Pancreas (tissue), 10 donors: ENCODE measurements at places on chromosomes 2 and 18.
A peak's percentile ranks its signal among the peaks of the same experiment; 100 is the strongest.

GRCh38 chr2:206442833-206443734, at the start of gene ADAM23:
Gene ADAM23, plus strand, starts transcription at chr2:206443532. Its CDS starts 335 bp downstream, at chr2:206443867.
- peak; percentile 14 for DNase-seq

DNA sequence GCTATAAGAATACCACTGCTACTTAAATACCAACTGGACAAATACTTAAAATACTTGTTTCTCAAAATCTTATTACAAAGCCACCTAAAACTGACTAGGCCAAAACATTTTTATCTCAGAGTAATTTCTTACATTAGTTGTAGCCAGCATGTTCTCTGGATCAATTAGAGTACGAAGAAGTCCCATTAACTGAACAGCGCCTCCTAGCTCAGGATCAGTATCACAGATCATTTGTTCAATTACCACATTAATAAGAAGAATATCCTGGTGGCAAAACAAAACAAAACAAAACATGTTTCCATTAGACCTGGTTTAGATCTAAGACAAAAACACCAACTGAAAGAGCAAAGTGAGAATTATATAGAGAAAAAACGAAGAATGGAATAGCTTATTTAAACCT, 36.0 kb downstream of the PPP4R3B start:
- no peak for DNase-seq

DNA sequence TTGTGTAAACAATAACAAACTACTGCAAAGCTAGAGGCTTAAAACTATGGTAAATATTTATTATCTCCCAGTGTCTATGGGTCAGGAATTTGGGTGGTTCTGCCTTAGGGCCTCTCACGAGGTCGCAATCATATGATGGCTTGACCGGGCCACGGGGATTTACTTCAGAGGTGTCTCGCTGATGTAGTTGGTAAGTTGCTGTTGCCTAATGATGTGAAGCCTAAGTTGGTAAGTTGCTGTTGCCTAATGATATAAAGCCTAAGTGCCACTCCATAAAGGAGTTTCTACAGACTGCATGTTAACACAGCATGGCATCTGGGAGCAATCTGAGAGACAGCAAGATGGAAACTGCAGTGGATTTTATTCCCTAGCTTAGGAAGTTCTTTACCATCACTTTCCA, 35.8 kb downstream of the FMNL2 start:
- DNase-seq: no peak

DNA sequence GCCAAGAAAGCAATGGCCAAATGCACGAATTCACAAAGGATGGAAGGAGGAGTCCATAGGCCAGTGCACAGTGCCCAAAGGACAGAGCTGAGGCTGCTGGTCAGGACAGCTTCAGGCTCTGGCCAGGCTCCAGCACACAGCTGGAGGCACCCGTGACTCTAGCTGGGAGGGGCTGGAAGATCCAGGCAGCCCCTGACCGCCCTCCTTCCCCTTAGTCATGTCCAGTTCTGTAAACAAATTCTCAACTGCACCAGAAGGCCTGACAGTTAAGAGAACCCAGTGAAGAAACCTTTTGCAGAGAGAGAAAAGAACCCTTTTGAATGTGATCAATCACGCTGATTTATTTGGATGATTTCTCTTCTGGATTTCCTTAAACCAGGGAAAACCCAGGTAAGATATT, 7.7 kb upstream of the YWHAQ start:
- DNase-seq: peak; percentile 13

DNA sequence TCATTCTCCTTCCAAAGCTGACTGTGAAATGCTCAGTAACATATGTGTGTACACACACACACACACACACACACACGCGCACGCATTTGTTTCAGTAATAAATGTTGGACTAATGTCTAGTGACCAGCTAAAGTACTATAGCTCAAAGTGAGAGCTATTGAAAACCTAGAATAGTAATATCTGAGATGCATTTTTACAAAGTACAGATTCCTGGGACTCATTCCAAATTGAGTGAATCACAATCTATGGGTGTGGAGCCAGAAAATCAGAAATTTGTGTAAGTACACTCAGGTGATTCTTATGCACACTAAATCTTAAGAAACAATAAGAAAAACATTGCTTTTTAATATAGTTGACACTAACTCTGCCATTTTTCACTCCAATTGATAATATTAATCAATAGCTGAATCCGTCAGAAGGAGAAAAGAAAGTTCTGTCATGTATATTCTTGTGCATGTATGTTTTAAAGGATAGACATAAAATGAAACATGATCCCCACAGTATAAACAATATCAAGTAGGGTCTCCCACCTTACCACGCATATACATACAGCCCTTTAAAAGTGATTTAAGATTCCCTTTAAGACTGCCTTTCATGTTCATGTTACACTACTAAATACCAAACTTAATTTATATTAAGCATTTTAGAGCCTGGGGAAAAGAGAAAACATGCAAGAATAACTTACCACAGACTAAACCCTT, 123.5 kb downstream of the ATAD2B start:
- DNase-seq: no peak

GRCh38 chr2:177180269-177181000, 32.2 kb upstream of the HNRNPA3 start:
- DNase-seq: no peak

DNA sequence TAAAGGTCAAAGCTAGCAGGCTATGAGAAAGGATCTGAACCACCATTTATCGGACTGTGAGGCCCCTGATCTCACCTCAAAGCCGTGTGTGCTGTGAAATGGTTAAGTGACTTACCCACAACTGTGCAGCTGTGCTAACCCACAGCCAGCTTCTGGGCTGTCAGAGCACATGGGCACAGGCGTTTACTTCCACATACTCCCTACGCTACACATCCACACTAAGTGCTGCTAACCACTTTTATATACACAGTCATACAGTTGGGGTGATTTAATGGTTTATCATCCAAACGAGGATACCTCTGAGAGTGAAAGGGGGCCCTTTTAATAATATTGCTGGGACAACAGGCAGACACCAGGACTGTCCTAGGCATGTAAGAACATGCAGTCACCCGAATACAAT, 37.3 kb downstream of the CYRIA start:
- DNase-seq: no peak

GRCh38 chr2:96409081-96409819, 73.7 kb downstream of the NCAPH start:
- no peak for DNase-seq

DNA sequence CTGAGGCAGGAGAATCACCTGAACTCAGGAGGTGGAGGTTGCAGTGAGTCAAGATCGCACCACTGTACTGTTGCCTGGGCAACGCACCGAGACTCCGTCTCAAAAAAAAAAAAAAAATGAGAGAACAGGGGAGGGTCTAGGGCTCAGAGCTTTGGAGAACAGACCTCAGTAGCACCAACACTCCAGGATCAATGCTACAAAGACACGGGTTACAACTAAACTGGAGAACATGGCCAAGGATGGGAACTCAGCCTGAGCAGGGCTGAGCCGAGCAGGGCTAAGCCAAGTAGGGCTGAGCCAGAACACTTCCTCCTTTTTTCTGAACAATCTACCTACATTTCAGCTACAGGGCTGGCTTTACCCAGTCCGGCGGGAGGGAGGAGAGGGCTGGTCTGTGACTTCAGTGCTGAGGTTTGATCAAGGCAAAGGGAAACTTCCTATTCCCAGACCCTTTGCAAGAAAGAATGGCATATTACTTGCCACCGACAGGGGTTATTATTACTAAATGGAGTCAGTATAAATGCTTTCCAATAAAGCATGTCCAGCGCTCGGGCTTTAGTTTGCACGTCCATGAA, 2.9 kb upstream of the CASP8 start:
- peak; percentile 41 for DNase-seq

- no peak for DNase-seq
These were observed 126.6 kb downstream of the ZNF532 start for GRCh38 chr18:58991167-58991798.

DNA sequence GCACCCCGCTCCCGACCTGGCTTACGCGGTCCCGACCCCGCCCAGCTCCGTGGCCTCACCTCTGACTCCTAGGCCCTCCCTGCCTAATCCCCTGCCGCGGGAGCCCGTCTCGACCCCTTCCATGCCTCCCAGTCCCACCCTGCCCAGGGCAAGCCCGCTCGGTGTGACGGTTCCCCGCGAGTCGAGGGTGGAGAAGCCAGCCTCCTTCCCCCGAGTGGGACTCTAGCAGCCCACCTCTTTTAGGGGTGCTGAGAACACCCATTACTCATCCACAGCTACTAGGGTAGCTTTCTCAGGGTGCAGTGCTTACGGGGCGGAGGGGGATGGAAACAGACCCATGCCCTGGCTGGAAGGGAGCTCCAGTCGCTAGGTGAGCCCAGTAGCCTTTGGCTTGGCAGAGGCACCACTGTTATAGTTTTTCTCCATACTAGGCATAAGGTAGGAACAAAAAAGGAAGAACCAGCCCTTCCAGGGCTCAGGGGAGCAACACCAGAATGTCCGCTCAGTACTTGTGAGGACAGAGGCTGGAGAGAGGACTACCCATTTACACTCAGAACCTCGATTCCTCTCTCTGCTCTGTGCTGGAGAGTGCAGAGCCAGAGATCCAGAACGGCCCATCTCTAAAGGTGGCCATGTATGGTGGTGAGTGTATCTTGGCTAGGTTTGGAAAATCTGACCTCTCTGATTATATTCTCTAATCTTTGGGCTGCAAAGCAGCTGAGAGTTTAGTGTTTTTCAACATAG, 606 bp downstream of the AGBL5 start:
- DNase-seq: peak; percentile 76

DNA sequence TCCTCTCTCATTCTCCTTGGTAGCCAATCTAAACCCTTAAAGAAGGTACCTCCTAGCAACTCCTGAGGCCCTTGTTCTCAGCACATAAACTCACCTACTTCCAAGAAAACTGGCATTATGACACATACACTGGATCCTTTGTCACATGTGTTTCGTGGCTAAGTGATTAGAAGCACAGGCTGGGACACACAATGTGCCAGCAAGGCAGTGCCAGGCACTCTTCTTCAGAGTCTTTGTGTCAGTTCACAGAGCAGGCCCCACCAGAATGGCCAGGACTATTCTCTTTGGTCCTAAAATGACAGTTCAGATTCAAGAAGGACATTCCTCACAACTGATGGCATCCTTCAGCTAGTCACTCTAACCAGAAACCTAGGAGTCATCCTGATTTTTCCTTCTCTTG, 40.3 kb downstream of the SMC6 start:
- no peak for DNase-seq

DNA sequence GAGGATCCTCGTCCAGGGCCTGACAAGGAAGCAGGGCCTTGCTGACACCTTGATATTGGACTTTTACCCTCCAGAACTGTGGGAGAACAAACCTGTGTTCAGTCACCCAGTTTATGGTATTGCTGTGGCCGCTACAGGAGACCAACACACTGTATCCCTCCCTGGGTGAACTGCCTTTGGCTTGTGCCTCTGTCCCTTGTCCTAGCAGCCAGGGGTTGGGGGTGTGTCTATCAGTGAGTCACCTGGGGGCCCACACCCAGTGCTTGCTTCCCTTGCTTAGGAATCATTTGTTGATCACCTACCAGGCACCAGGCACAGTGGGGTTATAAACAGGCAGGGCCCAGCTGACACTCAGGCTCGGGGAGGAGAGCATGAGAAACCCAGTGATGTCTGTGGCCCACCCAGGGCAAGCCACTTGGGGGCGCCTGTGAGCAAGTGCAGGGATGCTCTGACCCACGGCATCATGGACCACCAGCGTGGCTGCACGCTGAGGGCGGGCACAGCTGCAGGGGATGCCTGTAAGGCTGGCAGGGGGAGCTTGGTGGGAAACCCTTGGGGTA, 17.1 kb downstream of the TMEM185B start:
- DNase-seq: peak; percentile 39

- no peak for DNase-seq
These were observed 133.9 kb downstream of the TGIF1 start for GRCh38 chr18:3583873-3584247.

GRCh38 chr2:222521099-222521498, 96.8 kb downstream of the SGPP2 start:
- no peak for DNase-seq

DNA sequence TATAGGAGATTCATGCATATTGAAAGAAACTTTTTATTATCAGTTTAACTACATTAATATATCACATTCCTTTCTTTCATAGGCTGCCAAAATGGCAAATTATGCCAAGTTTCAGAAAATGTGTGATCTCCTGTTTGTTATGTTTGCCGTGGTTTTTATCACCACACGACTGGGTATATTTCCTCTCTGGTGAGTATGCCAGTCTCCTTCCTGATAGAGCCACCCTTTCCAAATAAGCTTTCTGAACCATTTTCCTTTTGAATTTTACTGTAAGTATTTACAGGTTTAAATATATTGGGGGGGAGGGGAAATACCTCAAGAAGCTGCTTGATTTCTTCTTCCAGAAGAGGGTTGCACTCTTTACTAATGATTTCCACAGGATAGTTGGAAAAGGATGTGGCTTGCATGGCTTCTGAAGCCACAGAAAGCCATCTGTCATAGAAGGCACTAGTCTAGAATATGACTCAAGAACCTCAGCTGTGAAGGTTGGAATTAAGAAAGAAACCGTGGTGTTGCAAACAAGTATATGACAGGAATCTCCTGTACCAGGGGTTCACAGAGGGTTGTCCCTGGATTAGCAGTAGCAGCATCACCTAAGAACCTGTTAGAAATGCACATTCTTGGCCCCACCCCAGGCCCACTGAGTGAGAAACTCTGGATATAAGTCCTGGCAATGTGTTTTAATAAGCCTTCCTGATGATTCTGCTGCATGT, 84.5 kb upstream of the NOSTRIN start:
- no peak for DNase-seq

DNA sequence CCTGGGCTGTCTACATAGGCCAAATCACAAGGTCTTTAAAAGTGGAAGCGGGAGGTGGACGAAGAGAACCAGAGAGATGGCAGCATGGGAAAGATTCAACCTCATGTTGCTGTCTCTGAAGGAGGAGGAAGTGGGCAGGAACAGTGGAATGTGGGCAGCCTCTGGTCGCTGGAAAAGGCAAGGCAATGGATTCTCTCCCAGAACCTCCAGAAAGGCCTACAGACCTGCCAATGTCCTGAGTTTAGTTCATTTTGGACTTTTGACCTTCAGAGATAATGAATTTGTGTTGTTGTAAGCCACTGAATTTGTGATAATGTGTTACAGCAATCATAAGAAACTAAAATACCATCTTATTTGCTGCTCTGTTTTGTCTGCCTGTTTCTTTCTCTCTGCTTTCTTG, 122.5 kb downstream of the RNF152 start:
- no peak for DNase-seq

DNA sequence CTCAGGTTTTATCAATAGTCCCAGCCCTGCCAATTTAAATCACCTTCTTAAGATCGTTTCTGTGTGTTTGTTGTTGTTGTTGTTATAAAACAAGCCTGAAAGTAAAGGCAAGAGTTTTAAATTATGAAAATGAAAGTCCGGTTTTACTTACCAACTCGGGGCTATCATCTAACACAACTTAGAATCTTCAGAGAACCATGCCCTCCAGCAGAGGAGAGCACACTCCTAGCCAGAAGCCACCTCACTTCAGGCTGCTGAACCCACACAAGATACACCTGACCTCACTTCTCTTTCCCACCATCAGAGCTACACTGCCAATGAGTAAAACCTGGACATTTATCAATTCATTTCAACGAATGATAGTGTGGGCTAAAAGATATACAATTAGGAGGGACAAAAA, 335.2 kb downstream of the IRS1 start:
- DNase-seq: no peak
